ENCODE measurements at places on chromosomes 12 and 14.

DNA sequence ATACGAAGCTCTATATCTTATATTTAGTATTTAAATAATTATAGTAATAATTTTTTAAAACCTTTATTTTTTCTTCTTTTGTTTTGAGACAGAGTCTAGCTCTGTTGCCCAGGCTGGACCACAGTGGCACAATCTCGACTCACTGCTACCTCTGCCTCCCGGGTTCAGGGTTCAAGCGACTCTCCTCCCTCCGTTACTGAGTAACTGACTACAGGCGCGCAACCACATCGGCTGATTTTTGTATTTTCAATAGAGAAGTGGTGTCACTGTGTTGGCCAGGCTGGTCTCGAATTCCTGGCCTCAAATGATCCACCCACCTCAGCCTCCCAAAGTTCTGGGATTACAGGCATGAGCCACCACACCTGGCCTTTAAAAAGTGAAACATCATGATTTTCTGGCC lies 13.0 kb upstream of the WNK1 start:
- DNase-seq = no peak

DNA sequence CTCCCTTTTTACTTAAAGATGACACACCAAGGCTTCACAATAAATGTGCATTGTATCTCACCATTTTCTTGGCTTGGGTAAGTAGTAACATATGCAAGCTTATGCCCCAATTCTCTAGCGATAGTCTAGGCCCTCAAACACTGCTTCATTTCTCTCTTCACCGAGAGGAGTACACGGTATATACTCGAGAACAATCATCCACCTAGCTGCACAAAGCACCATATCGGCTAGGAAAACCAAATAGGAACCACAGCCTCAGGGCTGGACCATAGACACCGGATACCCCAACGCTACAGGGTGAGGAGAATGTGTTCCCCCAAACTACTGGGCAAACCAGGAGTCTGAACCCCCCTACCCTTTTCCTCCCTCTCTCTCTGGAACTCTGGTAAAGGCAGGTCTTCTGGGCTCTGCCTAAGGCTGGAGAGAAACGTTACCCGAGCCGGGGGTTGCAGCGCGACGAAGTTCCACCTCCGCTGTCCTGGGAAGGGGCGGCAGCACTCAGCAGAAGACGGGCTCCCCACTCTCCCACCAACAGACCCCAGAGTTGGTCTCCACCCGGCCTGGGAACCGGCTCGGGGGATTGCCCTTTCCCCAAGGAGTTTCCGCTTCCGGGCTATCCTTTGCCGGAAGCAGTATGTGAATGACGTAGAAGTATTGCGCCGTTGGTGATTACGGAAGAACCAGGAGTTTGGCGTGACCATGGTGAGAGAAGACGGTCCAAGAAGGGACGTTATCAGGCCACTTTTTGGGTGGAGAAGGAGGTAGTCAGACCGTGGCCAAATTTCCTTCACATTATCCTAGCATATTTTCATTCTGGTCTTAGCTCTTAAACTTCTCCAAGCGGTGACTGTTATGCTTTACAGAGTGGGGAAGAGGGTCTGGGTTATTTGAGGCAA lies at the start of the genes AREL1 and FCF1:
AREL1 (minus strand) TSS at position 582 of the 896 bp plus-strand sequence. CDS start 27,465 bp downstream, outside the sequence.
FCF1 (plus strand) TSS at position 646 of the 896 bp plus-strand sequence; CDS start at position 700, 54 bp downstream.
- peak; percentile 86 for DNase-seq

DNA sequence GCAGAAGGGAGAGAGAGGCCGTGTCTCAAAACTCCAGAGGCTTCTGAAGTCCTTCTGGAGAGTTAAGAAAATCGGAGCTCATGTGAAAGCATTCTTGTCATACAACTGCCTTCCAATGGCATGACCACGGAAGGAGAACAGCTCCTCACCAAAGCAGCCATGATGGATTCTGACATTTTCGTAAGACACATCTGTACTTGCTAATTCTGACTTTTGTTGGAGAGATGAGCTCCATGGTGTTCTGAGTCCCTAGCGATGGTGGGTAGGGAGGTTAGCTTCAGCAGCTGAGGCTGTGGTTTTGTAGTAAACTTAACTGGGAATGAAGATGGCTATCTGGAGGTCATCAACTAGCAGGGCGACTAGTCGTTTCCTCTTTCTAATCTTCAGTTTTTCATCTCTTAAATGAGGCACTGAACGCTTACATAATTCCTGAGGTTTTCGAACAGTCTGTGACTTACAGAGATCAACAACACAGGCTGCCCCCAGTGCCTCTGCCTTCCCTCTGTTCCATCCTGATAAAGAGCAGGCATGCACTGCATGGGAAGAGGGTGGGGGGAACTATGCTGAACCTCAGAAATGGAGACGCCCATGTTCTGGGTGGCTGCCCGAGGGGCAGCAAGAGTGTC lies 28.6 kb upstream of the DICER1 start:
- DNase-seq = no peak

DNA sequence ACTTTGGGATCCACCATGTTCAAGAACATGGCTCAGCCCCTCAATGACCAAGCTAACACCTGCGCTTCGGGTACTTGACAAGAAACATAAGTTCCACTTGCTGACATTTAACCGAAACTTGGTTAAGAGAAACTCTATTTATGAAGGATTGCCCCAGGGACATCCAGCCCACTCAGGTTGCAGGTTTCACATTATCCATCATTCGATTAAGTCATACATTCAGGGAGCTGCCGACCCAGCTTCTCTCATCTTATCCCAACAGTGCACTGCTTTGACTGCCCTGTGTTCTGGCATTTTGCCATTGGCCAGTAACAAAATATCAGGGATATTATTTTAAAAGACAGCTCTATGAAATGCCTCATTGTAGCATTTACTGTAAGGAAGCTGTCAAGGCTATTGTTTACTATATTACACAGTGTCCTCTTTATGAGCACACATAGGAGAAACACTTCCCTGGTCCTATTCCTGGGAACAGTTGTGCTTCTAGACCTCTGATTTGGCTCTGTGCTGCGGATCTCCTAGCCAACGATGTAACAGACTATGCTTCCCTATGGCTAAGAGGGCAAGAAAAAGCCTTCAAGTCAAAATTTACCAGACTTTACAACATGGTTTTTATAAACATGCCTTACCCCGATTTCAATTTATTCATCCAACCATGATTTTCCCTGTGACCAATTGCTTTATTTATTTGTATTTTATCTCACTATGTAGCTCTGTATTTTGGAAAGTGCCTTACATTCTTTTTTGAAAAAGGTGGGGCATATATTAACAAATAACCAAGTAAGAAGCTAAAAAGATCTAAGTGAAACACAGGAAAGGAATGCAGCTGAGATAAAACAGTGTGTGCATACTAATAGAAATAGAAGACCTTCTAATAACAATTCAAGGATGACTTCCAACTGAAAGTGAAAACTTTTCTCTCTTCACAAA lies 109.3 kb downstream of the ITPR2 start:
- DNase-seq = peak; percentile 57

DNA sequence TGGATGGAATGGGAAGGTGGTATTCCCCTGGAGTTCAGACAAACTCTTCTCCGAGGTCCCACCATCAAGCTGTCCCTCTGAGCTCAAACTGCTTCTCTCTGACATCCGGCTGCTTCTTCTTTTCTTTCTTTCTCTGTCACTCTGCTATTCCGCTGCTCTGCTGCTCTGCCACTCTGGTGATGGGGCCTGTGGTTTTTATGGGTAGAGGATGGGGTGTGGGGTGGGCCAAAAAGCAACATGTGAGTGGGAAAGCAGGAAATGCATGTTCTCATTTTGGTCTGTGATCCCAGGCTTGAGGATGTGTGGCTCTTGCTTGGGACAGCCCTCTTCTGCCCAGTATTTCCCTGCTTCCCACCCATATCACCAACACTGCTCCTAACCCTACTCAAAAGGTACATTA lies 30.6 kb downstream of the CLECL1 start:
- no peak for DNase-seq

GRCh38 chr14:68951035-68951797 lies 27.9 kb downstream of the ACTN1 start:
- peak; percentile 95 for DNase-seq

GRCh38 chr14:53214384-53214783 lies 61.3 kb upstream of the DDHD1 start:
- no peak for DNase-seq

DNA sequence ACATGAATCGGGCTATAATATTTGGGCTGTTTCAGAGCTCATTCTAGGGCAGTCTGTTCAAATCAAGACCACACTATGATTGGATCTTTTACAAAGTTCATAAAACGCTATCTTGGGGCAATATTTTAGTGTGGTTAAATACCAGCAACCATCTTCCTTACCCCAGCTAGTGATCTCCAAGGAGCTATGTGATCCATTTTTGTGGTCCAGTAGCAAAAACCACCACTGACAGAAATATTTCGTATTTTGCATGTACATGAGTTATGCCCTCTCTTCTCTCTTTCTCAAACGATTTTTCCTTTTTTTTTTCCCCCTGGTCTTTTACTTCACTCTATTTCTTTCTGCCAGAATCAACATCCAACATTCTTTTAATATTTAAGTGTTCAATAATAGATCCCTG lies 280.6 kb upstream of the KITLG start:
- DNase-seq = no peak
